ENCODE measurements at places on chromosomes 11 and 22.
A peak's percentile ranks its signal among the peaks of the same experiment; 100 is the strongest.

- H3K4me1 ChIP-seq = peaks cover 7% of the 10 kb centered on the region
- DNase-seq = no peak
- H3K27me3 ChIP-seq = no peaks in the 10 kb centered on the region
- peaks cover 18% of the 10 kb centered on the region for H3K36me3 ChIP-seq
- H3K4me3 ChIP-seq = no peak overlapping the region
- no peak overlapping the region for H3K27ac ChIP-seq
Measured at GRCh38 chr22:24417200-24417599, 10.2 kb upstream of the ADORA2A start.

GRCh38 chr22:30947173-30947815, 21.3 kb downstream of the MORC2 start:
- H3K27me3 ChIP-seq = no peaks in the 10 kb centered on the region
- DNase-seq = no peak
- H3K27ac ChIP-seq = no peak overlapping the region
- peaks cover 24% of the 10 kb centered on the region for H3K4me1 ChIP-seq

DNA sequence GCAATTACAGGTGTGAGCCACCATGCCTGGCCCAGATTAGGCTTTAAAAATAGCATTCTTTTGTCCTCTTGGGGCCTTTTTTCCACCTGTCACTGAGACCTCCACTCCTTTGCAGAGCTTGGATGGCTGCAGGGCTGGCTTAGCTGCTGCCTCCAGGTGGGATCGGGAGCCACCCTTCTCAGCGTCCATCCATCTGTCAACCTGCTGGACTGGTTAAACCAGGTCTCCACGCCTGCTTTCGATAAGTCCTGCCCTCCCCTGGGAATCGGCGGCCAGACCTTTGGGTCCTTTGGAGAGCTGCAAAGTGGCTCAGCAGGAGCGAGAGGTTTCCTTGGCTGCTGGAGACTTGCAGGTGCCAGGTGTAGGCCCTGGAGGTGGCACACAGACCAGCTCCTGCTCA, 23.4 kb upstream of the GRAMD4 start:
- H3K4me3 ChIP-seq = no peak overlapping the region
- DNase-seq = no peak
- H3K27ac ChIP-seq = no peak overlapping the region
- H3K27me3 ChIP-seq = no peaks in the 10 kb centered on the region
- peaks cover 1% of the 10 kb centered on the region for H3K36me3 ChIP-seq
- H3K4me1 ChIP-seq = peaks cover 19% of the 10 kb centered on the region

DNA sequence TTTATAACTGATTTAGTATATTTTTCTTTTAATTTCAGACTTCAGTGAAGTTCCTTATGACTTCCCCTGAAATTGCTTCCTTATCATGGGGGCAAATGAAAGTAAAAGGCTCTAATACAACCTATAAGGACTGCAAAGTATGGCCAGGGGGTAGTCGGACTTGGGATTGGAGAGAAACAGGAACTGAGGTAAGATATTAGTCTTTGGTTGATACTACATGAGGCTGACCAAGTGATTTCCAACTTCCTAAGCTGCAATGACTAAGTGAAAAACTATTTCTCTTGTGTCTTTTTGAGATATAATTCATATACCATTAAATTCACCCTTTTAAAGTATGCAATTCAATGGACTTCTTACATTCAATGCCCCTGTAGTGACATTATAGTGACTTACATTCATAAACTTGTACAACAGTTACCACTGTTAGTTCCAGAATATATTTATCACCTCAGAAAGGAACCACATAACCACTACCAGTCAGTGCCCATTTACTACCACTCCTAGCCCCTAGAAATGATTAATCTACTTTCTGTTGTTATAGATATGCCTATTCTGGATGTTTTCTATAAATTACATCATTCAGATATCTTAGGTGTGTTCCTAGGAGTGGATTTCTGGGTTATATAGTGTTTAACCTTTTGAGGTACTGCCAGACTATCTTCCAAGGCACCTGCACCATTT, 21.6 kb downstream of the AAMDC start:
- H3K27me3 ChIP-seq = no peaks in the 10 kb centered on the region
- H3K4me3 ChIP-seq = no peak overlapping the region
- no peaks in the 10 kb centered on the region for H3K4me1 ChIP-seq
- no peak overlapping the region for H3K27ac ChIP-seq
- no peak for DNase-seq

GRCh38 chr11:62602141-62603071, 741 bp upstream of the MTA2 start:
- H3K4me1 ChIP-seq = peaks cover 55% of the 10 kb centered on the region
- H3K4me3 ChIP-seq = peak overlapping the region; percentile 84
- H3K27ac ChIP-seq = peak overlapping the region; percentile 89

- no peaks in the 10 kb centered on the region for H3K27me3 ChIP-seq
- no peaks in the 10 kb centered on the region for H3K36me3 ChIP-seq
- DNase-seq = no peak
- no peak overlapping the region for H3K4me3 ChIP-seq
- no peaks in the 10 kb centered on the region for H3K4me1 ChIP-seq
Measured at GRCh38 chr11:102546427-102546826, 15.9 kb upstream of the MMP7 start.

DNA sequence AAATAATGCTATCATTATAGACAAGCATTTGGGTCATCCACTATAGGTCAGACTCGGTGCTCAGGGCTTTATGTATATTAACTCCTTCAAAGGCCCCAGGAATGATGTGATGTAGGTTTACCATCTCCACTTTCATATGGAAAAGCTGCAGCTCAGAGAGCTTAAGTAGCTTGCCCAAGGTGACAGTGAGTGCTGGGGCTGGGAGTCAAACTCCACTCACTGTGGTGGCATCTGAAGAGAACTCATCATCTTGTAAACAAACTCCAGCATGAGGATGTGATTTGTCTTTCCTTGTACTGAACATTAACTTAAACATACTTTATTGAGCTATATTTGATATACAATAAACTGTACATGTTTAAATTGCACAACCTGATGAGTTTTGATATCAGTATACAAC, 25.4 kb downstream of the TENM4 start:
- DNase-seq = no peak
- H3K4me3 ChIP-seq = no peak overlapping the region
- H3K36me3 ChIP-seq = no peaks in the 10 kb centered on the region

GRCh38 chr11:117506971-117507370, 179.3 kb downstream of the CEP164 start:
- H3K27me3 ChIP-seq = peaks cover 76% of the 10 kb centered on the region
- no peak overlapping the region for H3K4me3 ChIP-seq
- no peaks in the 10 kb centered on the region for H3K36me3 ChIP-seq
- no peaks in the 10 kb centered on the region for H3K4me1 ChIP-seq
- no peak overlapping the region for H3K27ac ChIP-seq

GRCh38 chr11:1217151-1217550, 5.7 kb upstream of the MUC5B start:
- H3K4me3 ChIP-seq = no peak overlapping the region
- no peak for DNase-seq
- H3K27ac ChIP-seq = no peak overlapping the region
- peaks cover 9% of the 10 kb centered on the region for H3K27me3 ChIP-seq
- no peaks in the 10 kb centered on the region for H3K4me1 ChIP-seq

GRCh38 chr22:32802237-32802765, 796 bp downstream of the TIMP3 start:
- DNase-seq = no peak
- no peak overlapping the region for H3K4me3 ChIP-seq
- H3K36me3 ChIP-seq = no peaks in the 10 kb centered on the region
- H3K4me1 ChIP-seq = no peaks in the 10 kb centered on the region
- H3K27ac ChIP-seq = no peak overlapping the region

All from central memory CD8-positive, alpha-beta T cell (primary cell).